ENCODE measurements at places on chromosomes 4 and X.

DNA sequence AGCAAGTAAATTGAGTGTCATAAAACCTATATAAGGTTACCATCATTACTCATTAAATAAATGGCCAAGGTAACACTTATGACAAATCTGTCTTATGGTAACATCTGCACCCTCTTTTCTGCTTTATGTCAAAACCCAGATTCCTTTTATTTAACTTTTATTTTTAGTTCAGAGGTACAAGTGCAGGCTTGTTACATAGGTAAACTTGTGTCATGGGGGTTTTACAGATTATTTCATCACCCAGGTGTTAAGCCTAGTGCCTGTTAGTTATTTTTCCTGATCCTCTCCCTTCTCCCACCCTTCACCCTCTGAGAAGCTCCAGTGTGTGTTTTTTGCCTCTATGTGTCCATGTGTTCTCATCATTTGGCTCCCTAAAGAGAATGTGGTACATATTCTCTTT is 930.7 kb downstream of the CCSER1 start:
- no peaks in the 10 kb centered on the region for H3K4me1 ChIP-seq
- peaks cover 9% of the 10 kb centered on the region for H3K36me3 ChIP-seq
- H3K27ac ChIP-seq, result no peak overlapping the region
- DNase-seq, result no peak

DNA sequence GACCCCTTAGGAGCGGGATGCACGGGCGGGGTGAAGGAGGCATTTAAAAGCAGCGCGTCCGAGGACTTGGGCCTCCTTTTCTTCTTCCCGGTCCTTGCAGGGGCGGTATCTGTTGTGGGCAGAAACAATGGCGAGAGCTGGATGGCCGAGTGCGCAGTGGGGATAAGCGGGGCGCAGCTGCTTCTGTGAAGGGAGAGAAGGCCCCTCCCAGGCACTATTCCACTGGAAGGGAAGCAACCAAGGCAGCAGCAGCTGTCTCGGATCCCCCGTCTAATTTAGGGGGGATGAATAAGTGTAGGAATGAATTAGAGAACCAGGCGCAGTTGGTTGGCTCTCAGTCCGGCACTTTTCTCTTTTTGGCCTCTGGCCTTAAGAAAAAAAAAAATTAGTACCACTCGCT is 995 bp downstream of the SMARCA5 start:
- peaks cover 22% of the 10 kb centered on the region for H3K36me3 ChIP-seq
- H3K4me3 ChIP-seq, result peak overlapping the region; percentile 99
- no peaks in the 10 kb centered on the region for H3K27me3 ChIP-seq
- peaks cover 40% of the 10 kb centered on the region for H3K4me1 ChIP-seq
- DNase-seq, result peak; percentile 68

GRCh38 chr4:149993030-149993429 is 85.2 kb upstream of the DCLK2 start:
- H3K36me3 ChIP-seq, result no peaks in the 10 kb centered on the region
- DNase-seq, result no peak
- H3K27ac ChIP-seq, result no peak overlapping the region
- no peaks in the 10 kb centered on the region for H3K4me1 ChIP-seq
- no peaks in the 10 kb centered on the region for H3K27me3 ChIP-seq
- H3K4me3 ChIP-seq, result no peak overlapping the region

DNA sequence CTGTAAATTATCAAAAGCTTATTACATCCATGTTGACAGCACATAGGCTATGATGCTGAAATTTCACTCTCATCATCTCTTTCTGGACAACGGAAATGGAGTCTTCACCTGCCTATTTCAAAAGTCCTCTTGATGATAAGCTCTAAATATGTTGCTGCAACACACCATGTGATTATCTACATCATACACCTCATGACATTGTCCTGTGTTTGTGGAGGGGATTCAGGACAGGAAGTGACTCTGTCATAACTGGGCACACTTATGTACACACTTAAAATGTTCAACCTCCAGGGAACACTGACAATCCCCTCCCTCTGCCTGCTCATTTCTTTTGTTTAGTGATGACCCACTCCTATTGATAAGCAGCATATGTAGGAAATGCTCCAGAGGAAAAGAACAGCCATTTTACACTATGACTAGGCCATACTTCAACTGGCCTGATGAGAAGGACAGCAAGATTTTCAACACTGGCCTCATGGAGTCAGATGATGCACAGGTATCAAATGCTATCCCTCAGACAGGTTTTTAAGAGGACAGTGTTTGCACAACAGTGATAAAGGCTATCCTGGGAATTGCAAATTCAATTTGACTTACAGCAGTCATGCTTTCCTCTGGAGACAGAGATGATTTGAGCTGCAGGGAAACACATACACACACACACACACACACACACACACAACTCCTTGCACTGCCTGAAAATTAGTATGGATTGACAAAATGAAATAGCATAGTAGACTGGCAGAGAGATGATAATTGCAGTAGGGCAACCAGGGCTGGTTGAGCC is 163.3 kb upstream of the RASGEF1B start:
- no peaks in the 10 kb centered on the region for H3K4me1 ChIP-seq
- H3K4me3 ChIP-seq, result no peak overlapping the region
- no peaks in the 10 kb centered on the region for H3K36me3 ChIP-seq
- no peak for DNase-seq

- no peak for DNase-seq
- H3K27me3 ChIP-seq, result peaks cover 2% of the 10 kb centered on the region
- peak overlapping the region; percentile 89 for H3K4me3 ChIP-seq
- peaks cover 36% of the 10 kb centered on the region for H3K4me1 ChIP-seq
- peak overlapping the region; percentile 81 for H3K27ac ChIP-seq
- peaks cover 21% of the 10 kb centered on the region for H3K36me3 ChIP-seq
Observed at GRCh38 chr4:80071604-80072227, 1.3 kb downstream of the ANTXR2 start.

GRCh38 chrX:86806786-86807185 is 658.5 kb downstream of the DACH2 start:
- H3K27me3 ChIP-seq, result no peaks in the 10 kb centered on the region
- H3K27ac ChIP-seq, result no peak overlapping the region
- H3K36me3 ChIP-seq, result no peaks in the 10 kb centered on the region
- H3K4me3 ChIP-seq, result no peak overlapping the region
- H3K4me1 ChIP-seq, result no peaks in the 10 kb centered on the region
- DNase-seq, result no peak

DNA sequence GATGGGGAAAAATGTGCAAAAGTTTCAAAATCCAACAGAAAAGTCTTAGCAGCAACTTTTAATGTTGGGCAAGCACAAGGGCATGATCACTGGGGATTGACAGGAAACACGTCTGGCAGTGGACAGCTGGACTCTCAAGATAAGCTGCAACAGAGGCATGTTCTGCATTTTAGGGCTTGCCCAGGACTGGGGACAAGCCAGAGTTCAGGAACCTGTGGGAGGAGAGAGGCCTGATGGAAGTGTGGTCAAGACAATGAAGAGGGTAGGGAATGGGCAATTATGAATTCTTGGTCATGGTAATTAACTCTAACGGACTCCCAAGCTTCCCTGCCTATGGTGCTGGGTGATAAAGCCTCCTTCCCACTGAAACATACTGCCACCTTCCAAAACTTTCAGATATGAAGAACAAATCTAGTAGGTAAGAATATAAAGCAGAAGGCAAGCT is 48.4 kb downstream of the ANXA3 start:
- H3K27ac ChIP-seq, result no peak overlapping the region
- H3K36me3 ChIP-seq, result no peaks in the 10 kb centered on the region
- no peaks in the 10 kb centered on the region for H3K4me1 ChIP-seq
- no peak for DNase-seq
- H3K4me3 ChIP-seq, result no peak overlapping the region
- H3K27me3 ChIP-seq, result peaks cover 17% of the 10 kb centered on the region

DNA sequence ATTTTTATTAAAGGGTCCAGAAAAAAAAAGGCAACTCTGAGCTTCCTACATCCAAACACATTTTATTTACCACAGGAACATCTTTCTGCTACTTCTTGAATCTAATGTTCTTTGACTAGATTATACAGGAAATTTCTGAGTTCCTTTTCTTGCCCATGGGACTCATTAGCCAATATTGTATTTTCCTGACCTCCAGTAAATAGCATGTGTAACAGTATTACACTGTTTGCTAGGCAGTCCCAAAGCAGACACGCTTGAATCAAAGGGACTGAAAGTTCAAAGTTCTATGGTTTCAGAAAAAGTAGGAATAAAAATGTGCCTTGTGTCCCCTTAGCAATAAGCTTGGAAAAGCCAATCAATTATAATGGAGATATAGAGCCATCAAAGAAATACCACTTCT is 57.4 kb downstream of the MOSPD2 start:
- H3K4me3 ChIP-seq, result no peak overlapping the region
- H3K36me3 ChIP-seq, result no peaks in the 10 kb centered on the region
- H3K27ac ChIP-seq, result no peak overlapping the region
- DNase-seq, result no peak
- no peaks in the 10 kb centered on the region for H3K4me1 ChIP-seq

DNA sequence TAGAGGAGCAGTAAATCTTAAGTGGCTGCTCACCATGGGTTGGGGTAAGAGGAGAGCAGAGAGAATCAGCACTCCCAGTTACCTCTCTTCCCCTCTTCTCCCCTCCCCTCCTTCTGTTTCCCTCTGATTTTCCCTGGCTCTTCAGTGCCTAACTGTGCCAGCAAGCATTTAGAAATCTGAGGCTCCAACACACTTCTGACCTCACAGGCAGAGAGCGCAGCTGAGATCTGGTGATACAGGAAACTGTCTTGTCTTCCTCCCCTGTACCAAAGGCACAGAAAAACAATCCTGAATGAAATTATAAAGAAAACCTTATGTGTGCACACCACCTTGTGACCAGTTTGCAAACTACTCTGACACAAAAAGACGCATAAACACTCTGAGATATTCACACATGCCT is 82.4 kb upstream of the SMIM10 start:
- no peaks in the 10 kb centered on the region for H3K27me3 ChIP-seq
- H3K4me3 ChIP-seq, result no peak overlapping the region
- no peak for DNase-seq
- no peak overlapping the region for H3K27ac ChIP-seq
- no peaks in the 10 kb centered on the region for H3K4me1 ChIP-seq

DNA sequence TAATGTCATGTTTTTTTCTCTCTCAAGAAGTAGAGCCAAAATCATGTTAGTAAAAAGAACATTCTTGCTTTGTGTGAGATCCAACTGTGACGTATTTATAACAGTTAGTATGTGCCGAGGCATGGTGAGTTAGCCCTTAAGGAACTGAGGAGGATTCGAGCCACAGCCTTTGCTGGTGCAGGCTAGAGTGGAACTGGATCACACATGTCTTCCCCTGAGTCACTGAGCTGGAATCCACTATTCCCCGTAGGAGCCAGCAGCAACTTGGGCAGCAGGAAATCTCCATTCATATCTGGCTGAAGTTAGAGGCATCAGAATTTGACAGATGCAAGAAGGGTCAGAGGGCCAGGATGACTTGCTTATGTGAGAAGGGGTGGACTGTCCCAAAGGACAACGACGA is 144.6 kb upstream of the KIT start:
- H3K27me3 ChIP-seq, result no peaks in the 10 kb centered on the region
- H3K36me3 ChIP-seq, result no peaks in the 10 kb centered on the region
- DNase-seq, result no peak
- no peaks in the 10 kb centered on the region for H3K4me1 ChIP-seq

- no peak for DNase-seq
- no peaks in the 10 kb centered on the region for H3K36me3 ChIP-seq
- no peaks in the 10 kb centered on the region for H3K27me3 ChIP-seq
- peaks cover 32% of the 10 kb centered on the region for H3K4me1 ChIP-seq
- H3K4me3 ChIP-seq, result peak overlapping the region; percentile 86
Observed at GRCh38 chrX:20414066-20414465, 147.4 kb upstream of the RPS6KA3 start.

DNA sequence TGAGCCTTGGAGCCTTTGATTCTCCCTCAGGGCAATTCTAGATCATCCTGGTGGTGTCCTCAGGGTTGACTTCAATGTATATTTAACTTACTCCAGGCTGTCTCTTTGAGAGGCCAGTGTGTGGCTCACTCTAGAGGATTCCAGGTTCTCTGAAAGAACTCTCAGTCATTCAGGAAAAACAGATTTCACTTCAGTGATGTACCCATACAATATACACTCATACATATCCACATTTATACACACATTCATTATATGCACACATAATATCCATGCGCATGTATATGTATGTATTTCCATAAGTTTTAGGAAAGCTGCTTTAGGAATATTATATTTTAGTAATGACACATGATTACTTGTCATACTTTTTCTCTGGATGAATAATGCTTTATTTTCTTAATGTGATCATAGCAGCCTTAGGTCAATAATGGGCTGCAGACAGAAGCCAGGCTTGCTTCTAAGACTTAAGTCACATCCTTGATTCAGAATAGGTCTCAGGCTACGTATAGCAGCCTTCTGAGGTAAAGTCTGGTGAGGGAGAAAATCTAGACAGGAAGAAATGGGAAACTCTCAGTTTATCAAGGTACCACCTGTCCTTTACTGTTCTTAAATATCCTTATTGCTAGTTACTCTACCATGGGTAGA is 397.0 kb downstream of the GPAT3 start:
- H3K27me3 ChIP-seq, result no peaks in the 10 kb centered on the region
- H3K36me3 ChIP-seq, result no peaks in the 10 kb centered on the region
- H3K27ac ChIP-seq, result no peak overlapping the region
- no peak overlapping the region for H3K4me3 ChIP-seq

GRCh38 chr4:88467392-88467791 is 10.5 kb downstream of the HERC5 start:
- peaks cover 11% of the 10 kb centered on the region for H3K36me3 ChIP-seq
- no peak overlapping the region for H3K4me3 ChIP-seq
- no peak overlapping the region for H3K27ac ChIP-seq
- no peaks in the 10 kb centered on the region for H3K27me3 ChIP-seq
- H3K4me1 ChIP-seq, result no peaks in the 10 kb centered on the region
- DNase-seq, result no peak

Measured in natural killer cell treated with Interleukin-12 subunit alpha and Interleukin-12 subunit beta and Interleukin-15 and Interleukin-18, amount 100 ng/mL, for 72 hours (primary cell).